ENCODE measurements at places on chromosomes 5 and 9. TPM values are rescaled to one million over a fixed set of nuclear protein-coding genes. Genes with fewer than 3 reads are reported as not detected.

Gene NEUROG1
- polyA plus RNA-seq = not detected

Gene SHLD3
- 1.7 TPM for polyA plus RNA-seq

Gene TAF11L10
- not detected for polyA plus RNA-seq

Gene TOR1B
- 26.4 TPM for polyA plus RNA-seq

Gene PRUNE2
- 181 TPM for polyA plus RNA-seq

Gene GAS1
- 46.3 TPM for polyA plus RNA-seq

Gene IRF1
- polyA plus RNA-seq = 26.0 TPM

Gene ARHGAP26
- 5.7 TPM for polyA plus RNA-seq

Gene PCDHB7
- 2.6 TPM for polyA plus RNA-seq

Gene ZNF622
- polyA plus RNA-seq = 31.4 TPM

Gene CDH9
- not detected for polyA plus RNA-seq

Gene PCDHB14
- 8.2 TPM for polyA plus RNA-seq

Gene RNF224
- 0.09 TPM for polyA plus RNA-seq

Gene SCGB3A2
- not detected for polyA plus RNA-seq

Gene FSTL4
- 4.0 TPM for polyA plus RNA-seq

Gene CBY3
- polyA plus RNA-seq = 0.11 TPM

Gene CENPH
- polyA plus RNA-seq = 3.9 TPM

Gene SLC22A5
- 6.4 TPM for polyA plus RNA-seq

Gene BTNL3
- 0.04 TPM for polyA plus RNA-seq

Gene TMED9
- polyA plus RNA-seq = 136 TPM

Gene S1PR3
- 47.4 TPM for polyA plus RNA-seq

Gene PRDM9
- not detected for polyA plus RNA-seq

Gene TUSC1
- 24.6 TPM for polyA plus RNA-seq

Gene NOXA1
- polyA plus RNA-seq = 3.0 TPM

Gene PCDHGA4
- 2.2 TPM for polyA plus RNA-seq

Gene STXBP1
- polyA plus RNA-seq = 28.9 TPM

Gene HRCT1
- polyA plus RNA-seq = 15.8 TPM

Gene GBGT1
- 14.2 TPM for polyA plus RNA-seq

Gene FOXE1
- not detected for polyA plus RNA-seq

Gene TTLL11
- 14.4 TPM for polyA plus RNA-seq

Gene GABRA1
- 0.08 TPM for polyA plus RNA-seq

Gene CNTFR
- 11.5 TPM for polyA plus RNA-seq

Gene LCN2
- polyA plus RNA-seq = 23.0 TPM

Gene PLAC8L1
- polyA plus RNA-seq = 0.27 TPM

Gene TAS2R1
- not detected for polyA plus RNA-seq

Gene C9
- polyA plus RNA-seq = 0.47 TPM

Gene SPATA31A3
- polyA plus RNA-seq = not detected

Gene FOXI1
- not detected for polyA plus RNA-seq

Gene FGFR4
- polyA plus RNA-seq = 12.8 TPM

Gene RXRA
- polyA plus RNA-seq = 70.6 TPM

Gene MAN2A1
- polyA plus RNA-seq = 22.5 TPM

Gene MEGF9
- 9.7 TPM for polyA plus RNA-seq

Gene ROPN1L
- polyA plus RNA-seq = 0.72 TPM

Gene HRH2
- polyA plus RNA-seq = 6.2 TPM

Gene PCA3
- polyA plus RNA-seq = 6.1 TPM

Gene PDZD2
- polyA plus RNA-seq = 4.5 TPM

Gene SPINK6
- polyA plus RNA-seq = not detected

Gene ZNF462
- polyA plus RNA-seq = 4.4 TPM

Gene INSL4
- not detected for polyA plus RNA-seq

Gene MEIKIN
- polyA plus RNA-seq = not detected

Gene MYO10
- polyA plus RNA-seq = 4.3 TPM

Gene NR5A1
- polyA plus RNA-seq = not detected

Gene IL9
- not detected for polyA plus RNA-seq

Gene QSOX2
- 7.8 TPM for polyA plus RNA-seq

Gene STPG3
- polyA plus RNA-seq = not detected

Gene OTP
- not detected for polyA plus RNA-seq

Gene PTGDS
- polyA plus RNA-seq = 71.8 TPM

Gene FNBP1
- 107 TPM for polyA plus RNA-seq

Gene F2RL1
- polyA plus RNA-seq = 4.2 TPM

Data from urinary bladder (tissue), 4 donors.